ENCODE measurements at places on chromosomes 2 and 18. TPM values are rescaled to one million over a fixed set of nuclear protein-coding genes. Genes with fewer than 3 reads are reported as not detected.

Gene SLC66A2
- total RNA-seq: 27.4 TPM

Gene ANO7
- total RNA-seq: 0.40 TPM

Gene AKAIN1
- total RNA-seq: not detected

Gene HTR2B
- 269 TPM for total RNA-seq

Gene NOSTRIN
- total RNA-seq: under 0.01 TPM

Gene GNLY
- not detected for total RNA-seq

Gene CD207
- total RNA-seq: not detected

Gene AQP12B
- not detected for total RNA-seq

Gene EHBP1
- total RNA-seq: 43.5 TPM

Gene SLC4A5
- total RNA-seq: 0.31 TPM

Gene IL36A
- total RNA-seq: not detected

Gene IL36G
- total RNA-seq: not detected

Gene LINC00305
- not detected for total RNA-seq

Gene GCG
- total RNA-seq: not detected

Gene RSAD2
- 0.40 TPM for total RNA-seq

Gene CHRNG
- total RNA-seq: not detected

Gene DGKD
- 8.1 TPM for total RNA-seq

Gene PARD6G
- total RNA-seq: 0.13 TPM

Gene SRD5A2
- not detected for total RNA-seq

Gene LHCGR
- total RNA-seq: not detected

Gene TNS1
- total RNA-seq: 71.2 TPM

Gene D2HGDH
- total RNA-seq: 11.1 TPM

Gene PAPOLG
- 6.9 TPM for total RNA-seq

Gene GRP
- not detected for total RNA-seq

Gene SPOPL
- 13.9 TPM for total RNA-seq

Gene PHLPP1
- total RNA-seq: 5.7 TPM

Gene C1GALT1C1L
- total RNA-seq: 0.31 TPM

Gene ABCG8
- total RNA-seq: not detected

Gene NAT8
- not detected for total RNA-seq

Gene PKDCC
- total RNA-seq: 35.9 TPM

Gene RBMS1
- total RNA-seq: 96.5 TPM

Gene EFHD1
- total RNA-seq: 1.1 TPM

Gene UGT1A3
- total RNA-seq: not detected

Gene MC2R
- total RNA-seq: not detected

Gene AOX1
- 23.0 TPM for total RNA-seq

Gene LOXHD1
- total RNA-seq: not detected

Gene REEP1
- total RNA-seq: 0.50 TPM

Gene CTLA4
- not detected for total RNA-seq

Gene CNDP1
- total RNA-seq: not detected
